ENCODE measurements at places on chromosomes 6 and 20.

DNA sequence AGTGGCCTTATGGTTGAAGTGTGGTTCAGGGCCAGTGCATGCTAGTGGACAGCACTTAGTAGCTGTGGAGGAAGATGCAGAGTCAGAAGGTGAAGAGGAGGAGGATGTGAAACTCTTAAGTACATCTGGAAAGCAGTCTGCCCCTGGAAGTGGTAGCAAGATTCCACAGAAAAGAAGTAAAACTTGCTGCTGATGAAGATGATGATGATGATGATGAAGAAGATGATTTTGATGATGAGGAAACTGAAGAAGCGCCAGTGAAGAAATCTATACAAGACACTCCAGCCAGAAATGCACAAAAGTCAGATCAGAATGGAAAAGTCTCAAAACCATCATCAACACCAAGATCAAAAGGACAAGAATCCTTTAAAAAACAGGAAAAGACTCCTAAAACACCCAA is 28.9 kb downstream of the MDFI start:
- no peak for DNase-seq

GRCh38 chr6:150634176-150634963 is 34.7 kb downstream of the PLEKHG1 start:
- no peak for DNase-seq

- no peak for DNase-seq
Observed at GRCh38 chr20:59120491-59120890, 43.1 kb upstream of the ZNF831 start.

DNA sequence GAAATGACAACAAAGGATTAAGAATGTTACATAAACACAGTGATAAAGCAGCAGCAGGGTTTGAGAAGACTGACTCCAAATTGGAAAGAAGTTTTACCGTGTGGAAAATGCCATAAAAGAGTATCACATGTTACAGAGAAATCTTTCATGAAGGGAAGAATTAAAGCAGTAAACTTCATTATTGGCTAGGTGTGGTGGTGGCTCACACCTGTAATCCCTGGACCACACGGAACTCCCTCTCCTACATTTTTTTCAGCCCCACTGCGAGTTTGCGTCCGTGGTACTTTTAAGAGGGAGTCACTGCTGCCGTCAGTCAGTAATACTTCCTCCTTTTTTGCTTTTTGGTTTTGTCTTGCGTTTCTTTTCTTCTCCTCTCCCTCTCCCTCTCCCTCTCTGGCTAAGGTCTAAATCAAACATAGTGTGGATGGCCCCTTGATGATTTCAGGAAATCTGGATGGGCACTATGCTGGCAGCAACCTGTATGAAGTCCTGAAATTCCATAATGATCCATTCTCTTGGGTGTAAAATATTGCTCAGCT is 112.3 kb downstream of the MAN1A1 start:
- DNase-seq: no peak

DNA sequence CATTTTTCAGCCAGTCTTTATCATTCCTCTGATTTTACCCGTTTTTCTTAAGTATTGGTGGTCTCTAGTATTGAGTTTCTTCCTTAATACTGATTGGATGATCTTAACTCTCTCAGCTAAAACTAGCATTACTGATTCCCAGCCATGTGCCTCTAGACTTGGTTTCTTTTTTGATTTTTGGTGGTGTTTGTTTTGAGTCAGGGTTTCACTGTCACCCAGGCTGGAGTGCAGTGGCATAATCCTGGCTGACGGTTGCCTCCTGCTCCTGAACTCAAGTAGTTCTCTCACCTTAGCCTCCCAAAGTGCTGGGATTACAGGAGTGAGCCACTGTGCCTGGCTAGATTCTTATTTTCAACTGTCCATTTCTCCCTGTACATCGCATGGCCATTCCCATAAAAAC is 24.9 kb downstream of the DPPA5 start:
- DNase-seq: no peak

DNA sequence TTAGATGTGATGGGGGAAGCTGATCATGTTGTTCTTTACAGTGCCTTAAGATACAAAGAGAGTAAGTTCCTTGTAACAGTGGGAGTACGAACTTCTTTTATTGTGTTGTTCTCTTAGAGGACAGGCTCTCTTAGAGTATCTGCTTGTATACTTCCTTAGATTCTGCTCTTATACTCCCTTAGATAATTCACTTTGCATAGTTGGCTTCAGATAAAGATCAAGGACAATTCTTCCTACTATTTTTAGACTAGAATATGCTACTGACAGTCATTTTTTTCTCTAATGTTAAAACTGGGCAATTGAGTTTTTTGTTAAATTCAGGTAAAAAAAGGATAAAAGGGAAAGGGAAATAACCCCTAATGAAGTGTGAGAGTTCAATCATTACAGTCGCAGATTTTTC is 138.7 kb downstream of the MYB start:
- no peak for DNase-seq

DNA sequence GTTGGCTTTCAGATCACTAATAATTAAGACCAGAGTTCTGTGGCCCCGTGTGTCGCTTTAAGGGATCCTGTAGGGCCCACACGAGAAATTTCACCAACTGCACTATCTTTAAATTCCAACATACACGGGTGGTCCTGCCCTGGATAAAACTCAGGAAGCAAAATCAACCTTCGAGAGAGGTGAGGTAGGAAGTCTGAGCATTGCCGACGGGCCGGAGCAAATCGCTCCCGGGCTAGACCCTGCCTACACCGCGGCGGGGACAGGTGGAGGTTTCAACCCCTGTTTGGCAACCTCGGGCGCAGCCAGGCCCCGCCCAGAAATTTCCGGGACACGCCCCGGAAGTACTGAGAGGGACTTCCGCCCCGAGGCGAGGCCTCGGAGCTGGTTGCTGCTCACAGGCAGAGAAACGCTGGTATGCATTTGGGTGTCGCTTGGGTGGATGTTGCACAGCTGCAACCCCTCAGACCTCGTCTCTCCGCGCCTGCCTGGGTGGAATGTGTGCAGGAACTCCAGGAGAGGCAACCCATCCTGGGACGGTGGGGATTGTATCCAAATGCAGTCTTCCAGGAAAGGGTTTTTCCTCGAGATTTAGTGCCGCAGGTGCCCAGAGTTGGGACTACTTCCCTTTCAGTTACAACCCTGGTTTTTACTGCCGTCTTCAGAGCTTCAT is 19.9 kb downstream of the ZKSCAN8 start:
- peak; percentile 77 for DNase-seq

DNA sequence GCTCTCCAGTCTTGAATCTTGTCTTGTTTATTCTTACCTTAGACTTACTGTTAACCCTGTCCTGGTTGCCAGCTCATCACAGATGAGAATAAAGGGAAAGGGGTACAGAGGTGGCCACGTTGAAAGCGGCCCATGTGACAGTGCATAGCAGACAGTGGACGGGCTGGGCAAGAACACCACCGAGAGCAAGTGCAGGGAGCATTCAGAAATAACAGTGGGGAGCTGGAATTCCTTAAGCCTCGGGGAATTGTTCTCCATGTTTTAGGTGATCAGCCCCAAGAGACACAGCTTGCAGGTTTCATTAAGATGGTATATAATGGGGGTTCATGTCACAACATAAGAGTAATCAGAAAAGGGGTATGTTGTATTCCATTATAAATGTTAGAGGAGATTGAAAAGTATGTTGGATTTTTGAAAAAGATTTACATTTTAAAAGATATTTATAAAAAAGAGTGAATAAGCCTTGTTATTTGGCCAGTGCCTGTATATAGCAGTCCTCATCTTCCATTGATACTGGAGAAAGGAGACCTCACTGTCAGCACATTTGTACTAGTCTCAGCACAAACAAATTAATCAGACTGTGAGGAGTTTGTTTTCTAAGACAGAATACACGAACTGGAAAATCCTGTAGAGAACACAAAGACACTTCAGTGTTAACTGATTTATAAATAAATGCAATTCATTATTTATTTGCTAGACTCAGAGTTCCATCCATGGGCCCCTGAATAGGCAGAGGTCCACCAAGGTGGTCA is 35.4 kb downstream of the VAPB start:
- DNase-seq: no peak

GRCh38 chr6:4355241-4355640 is 219.9 kb upstream of the ECI2 start:
- DNase-seq: no peak

GRCh38 chr6:11224966-11225463 is 7.5 kb downstream of the NEDD9 start:
- no peak for DNase-seq

GRCh38 chr6:102679865-102680264 is 1286.4 kb downstream of the GRIK2 start:
- DNase-seq: no peak

DNA sequence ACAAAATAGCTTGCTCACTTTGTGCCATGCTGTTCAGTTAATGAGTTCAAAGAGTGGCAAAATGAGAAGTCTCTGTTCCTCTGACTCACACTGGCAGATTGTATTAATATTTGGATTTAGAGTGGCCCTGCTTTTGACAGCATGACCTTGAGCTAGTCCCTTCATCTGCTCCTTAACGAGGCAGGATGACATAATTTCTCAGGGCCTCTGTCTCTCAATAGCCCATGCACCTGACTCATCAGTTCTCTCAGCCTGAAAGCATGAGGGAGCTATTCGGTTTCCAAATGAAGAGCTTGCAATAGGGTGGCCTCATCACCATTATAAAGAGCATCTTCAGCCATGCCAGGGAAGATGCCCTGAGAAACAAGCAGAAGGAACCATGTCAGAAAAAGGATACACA is 38.2 kb downstream of the CAP2 start:
- DNase-seq: no peak

DNA sequence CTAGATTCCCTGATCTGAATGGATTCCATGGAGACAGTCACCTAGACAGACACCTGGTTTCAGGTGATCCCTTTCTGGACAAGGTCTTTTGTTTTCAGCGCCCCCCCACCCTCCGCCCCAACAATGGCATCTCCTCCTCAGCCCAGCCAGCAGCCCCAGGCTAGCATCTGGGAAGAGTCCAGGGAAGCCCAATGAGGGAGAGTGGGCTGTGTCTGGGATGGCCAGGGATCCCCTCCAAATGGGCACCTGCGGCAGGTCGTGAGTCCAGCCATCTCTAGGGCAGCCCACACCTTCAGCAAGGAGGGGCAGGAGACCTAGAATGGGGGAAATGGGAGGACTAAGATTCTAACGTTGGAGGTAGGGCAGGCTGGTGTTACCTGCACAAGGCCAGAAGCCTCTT is 1.2 kb upstream of the SLC24A3 start:
- no peak for DNase-seq

DNA sequence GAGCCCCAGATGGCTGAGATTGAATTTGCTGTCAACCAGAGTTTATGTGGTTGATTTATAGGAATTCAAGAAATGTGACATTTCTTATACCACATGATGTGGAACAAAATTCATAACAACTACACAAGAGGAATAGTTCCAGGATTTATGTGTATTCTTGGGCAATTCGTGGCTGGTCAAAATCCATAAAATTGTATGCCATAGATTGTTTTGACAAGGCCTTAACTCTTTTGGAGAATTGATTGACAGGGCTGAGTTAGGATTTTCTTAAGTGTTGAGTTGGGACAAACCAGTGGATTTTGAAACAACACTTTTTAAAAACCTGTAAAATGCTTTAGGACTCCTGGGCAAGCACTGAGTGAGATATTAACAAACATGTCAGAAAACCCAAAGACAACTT is 19.4 kb upstream of the SLC2A12 start:
- no peak for DNase-seq

DNA sequence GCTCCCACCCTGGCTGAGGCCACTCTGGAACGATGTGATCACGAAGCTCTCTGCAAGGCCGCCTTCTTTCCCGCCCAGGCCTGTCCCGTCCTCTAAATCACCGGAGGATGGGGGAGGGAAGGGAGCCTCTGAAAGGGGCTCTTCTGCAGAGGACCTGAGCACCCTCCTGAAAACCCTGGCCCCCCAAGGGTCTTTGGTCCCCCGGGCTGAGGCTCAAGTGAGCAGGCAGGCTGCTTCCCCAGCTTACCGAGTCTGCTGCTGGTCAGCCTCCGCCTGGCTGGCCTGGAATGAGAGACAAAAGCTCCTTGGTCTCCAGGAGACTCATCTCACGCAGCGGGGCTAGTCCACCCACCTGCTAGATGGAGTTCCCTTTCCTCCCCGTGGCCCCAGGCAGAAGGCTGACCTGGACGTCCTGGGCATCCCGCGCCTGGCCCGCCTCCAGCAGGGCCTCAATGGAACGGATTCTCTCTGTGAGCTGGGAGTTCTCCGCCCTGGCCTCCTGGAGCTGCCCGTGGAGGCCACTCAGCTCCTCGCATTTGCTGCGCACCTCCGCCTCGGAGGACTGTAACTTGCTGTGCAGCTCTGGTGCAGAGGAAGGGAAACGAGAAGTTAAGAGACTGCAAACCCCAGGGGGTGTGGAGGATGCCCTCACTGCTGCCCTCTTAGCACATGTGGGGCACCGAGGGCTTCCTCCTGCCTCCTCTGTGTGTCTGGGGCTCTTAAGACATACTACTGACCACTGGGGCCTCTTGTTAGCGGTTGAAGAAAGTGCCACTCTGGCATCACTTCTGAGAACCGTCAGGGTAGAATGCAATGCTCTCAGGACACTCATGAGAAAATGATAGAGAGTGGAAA is 54.7 kb downstream of the RRBP1 start:
- DNase-seq: peak; percentile 57

GRCh38 chr20:42134265-42135098 is 516.3 kb upstream of the CHD6 start:
- no peak for DNase-seq

- DNase-seq: no peak
Observed at GRCh38 chr6:39256294-39256940, 27.1 kb upstream of the KCNK5 start.

DNA sequence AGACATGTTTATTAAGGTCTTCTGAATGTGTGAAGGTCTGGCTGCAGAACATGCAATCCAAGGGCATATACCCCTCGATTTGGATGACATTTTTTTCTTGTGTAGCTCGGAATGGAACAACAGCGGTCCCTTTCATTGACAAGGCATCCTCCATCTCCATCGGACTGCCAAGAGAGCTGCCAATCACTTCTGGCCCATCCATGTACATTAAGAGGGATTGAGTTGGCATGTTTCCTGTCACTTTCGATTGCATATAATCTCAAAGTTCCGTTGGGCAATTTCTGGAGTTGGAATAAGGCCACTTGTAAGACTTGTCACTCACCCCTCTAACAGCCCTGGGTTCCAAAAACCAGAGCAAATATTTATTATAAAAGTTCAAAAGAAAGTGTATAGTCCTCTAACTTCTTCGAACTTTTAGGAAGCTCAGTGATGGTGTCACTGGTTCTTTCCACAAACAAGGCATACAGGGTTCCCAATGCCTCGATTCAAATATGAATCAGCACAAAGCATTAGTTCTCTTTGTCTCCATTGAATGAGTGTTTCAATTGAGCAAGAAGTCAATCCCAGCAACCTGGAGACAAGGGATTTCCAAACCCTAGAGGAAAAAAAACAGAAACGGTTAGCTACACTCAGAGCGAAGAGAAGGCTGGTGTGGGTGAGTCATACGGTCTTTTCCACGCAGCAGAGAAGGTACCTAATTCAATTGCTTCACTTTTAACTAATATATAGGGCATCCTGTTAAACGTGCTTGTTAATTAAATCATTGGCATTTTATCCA is 10.9 kb downstream of the ZNF217 start:
- peak; percentile 92 for DNase-seq

GRCh38 chr20:9294041-9294440 is 220.3 kb upstream of the LAMP5 start:
- DNase-seq: no peak

- no peak for DNase-seq
Observed at GRCh38 chr20:46477225-46477624, 36.1 kb downstream of the ZNF334 start.

- DNase-seq: no peak
Observed at GRCh38 chr20:44736170-44737021, 9.3 kb upstream of the KCNK15 start.
